Activated CD4-positive, alpha-beta memory T cell treated with anti-CD3 and anti-CD28 coated beads for 36 hours (primary cell): ENCODE measurements at places on chromosomes 5 and 9.
A peak's percentile ranks its signal among the peaks of the same experiment; 100 is the strongest.

DNA sequence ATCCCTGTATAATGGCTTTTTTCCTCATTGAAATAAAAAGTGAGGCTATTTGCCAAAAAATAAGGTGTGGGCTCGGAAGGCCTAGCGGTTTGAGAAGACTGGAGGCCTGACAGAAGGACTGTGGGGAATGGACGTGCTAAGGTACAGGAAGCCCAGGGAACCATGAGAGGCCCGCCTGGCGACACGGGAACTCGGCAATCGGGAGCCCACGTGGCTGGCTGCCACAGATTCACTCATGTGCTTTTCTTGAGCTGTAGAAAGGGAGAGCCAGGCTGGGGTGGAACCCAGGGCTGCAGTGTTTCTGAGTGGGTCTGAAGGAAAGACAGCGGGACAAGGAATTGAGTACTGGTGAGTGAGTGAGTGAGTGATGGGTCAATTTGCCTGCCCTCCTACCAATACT lies 11.9 kb upstream of the DDX41 start:
- DNase-seq = no peak

DNA sequence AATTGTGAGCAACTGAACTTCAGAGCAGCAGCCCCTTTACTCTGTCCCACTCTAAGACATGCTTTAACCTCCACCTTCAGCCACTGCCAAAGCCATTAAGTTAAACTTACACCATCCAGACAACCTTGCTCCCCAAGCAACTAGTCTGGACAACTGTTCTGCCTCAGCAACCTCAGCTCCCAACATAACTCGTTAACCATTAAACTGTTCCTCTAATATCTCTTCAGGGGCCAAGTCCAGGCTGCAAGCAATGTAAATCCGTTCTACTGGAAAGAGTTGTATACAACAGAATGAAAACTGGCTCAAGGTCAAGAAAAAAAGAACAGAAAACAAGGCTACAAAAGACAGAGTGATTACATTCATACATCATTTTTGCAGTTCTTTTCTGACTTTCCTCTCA lies 131.7 kb upstream of the TARS1 start:
- no peak for DNase-seq

DNA sequence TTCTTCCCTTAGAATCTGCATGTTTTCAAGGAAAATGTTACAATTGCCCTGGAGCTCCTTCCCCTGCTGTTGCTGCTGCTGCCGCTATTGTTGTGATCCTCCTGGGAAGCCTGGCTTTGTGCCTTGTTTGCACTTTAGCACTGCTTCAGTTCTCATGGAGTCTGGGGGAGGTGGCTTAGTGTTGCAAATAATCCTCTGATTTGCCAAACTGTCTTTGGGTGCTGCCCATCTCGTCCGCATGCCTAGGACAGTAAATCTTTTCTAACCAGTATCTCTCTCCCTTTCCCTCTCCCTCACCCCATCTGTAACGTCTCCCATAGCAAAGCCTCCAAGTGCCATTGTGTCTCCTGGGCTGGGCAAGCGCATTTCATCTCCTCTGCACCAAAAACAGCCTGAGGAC lies 30.3 kb downstream of the FAM240B start:
- DNase-seq = no peak

DNA sequence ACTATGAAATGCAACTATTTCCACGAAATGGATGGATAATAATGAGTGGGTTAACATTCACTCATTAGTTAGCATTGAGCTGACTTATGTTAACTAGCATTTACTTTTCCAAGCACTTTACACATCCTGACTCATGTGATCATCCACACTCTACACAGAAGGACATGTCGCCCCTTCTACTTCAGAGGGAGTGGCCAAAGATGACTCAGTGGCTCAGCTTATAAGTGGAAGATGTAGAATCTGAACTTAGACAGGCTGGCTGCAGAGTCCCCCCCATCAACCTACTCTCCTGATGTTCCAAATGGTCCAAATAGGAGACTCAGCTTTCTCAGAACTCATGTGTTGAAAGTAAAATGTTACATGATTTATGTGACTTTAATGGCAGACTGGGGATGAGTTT lies 146.0 kb downstream of the ADCY2 start:
- no peak for DNase-seq

GRCh38 chr5:62284946-62285891 lies 20.8 kb upstream of the KIF2A start:
- peak; percentile 85 for DNase-seq

DNA sequence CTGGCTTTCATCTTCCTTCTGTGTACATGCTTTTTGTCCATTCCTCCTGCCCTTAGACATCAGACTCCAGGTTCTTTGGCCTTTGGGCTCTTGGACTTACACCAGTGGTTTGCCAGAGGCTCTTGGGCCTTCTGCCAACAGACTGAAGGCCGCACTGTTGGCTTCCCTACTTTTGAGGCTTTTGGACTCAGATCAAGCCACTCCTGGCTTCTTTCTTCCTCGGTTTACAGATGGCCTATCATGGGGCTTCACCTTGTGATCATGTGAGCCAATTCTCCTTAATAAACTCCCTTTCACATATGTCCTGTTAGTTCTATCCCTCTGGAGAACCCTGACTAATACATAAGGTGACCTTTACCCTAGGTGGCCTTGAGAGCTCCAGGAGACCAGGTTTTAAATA lies 189.1 kb upstream of the CCNG1 start:
- DNase-seq = no peak

DNA sequence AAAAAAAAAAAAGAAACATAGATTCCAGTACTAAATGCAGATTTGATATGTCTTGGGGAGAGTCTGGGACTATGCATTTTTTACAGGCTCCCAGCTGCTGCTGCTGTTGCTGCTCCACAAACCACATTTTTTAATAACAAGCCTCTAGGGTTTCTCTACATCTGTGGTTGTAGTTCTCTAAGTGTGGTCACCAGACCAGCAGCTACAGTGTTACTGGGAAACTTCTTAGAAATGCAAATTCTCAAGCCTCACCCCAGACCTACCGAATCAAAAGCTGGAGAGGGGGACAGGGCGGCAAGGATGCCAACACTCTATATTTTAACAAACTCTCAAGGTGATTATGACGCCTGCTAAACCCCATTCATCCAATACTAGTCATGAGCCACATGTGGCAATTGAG lies 293.4 kb upstream of the PTGER4 start:
- DNase-seq = peak; percentile 56

GRCh38 chr5:14416621-14417275 lies 164.8 kb upstream of the OTULINL start:
- no peak for DNase-seq

DNA sequence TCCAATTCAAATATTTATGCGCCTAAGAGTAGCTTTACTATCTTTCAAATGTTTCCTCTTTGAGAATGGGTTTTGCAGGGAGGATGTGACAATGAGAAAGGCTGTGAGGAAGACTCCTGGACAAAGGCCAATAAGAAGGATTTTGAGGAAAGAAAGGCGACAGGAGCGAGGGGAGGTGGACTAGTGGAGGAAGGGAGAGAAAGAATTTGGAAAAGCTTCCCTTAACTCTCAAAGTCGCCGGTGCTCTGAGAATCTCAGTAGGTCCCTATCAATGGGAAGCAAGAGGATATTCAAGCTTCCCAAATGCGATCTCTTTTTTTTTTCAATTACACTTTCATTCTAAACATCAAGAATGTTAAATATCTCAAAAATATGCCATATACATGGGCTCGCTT lies 2.8 kb upstream of the CDC20B start:
- no peak for DNase-seq

- no peak for DNase-seq
Measured at GRCh38 chr5:80409367-80409966, 1.6 kb downstream of the ZFYVE16 start.

DNA sequence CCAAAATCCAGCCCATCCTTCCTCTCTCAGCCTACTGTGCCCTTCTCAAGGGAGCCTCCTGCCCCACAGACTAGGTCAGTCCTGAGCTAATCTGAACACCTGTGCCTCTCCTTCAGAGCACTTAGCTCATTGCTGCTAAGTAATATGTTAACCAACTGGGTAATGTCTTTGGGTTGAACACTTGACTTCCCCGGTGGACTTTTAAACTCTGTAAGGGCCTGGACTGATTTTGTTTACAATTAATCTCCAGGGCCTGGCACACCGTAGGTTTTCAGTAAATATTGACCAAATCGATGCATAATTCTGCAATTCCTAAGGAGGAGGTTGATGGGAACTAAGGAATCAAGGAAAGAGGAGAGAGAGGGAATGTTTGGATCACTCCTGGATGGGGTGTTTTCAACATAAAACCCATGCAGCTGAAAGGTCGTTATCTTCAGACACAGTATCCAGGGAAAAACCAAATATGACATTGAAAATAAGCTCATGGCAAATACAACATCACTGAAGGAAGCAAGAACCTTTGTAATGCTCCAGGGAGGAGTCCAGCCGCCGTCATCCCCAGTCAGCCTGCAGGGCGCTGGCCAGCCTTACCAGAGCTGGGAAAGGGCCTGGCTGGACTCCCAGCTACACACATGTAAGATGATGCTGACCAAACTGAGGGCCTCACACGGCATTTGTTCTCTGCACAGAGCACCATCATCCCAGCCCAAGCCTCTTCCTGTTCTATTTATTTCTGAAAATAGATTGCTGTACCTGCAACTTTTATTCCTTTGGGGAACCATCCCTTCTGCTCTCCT lies 166.3 kb downstream of the C5orf15 start:
- DNase-seq = no peak

DNA sequence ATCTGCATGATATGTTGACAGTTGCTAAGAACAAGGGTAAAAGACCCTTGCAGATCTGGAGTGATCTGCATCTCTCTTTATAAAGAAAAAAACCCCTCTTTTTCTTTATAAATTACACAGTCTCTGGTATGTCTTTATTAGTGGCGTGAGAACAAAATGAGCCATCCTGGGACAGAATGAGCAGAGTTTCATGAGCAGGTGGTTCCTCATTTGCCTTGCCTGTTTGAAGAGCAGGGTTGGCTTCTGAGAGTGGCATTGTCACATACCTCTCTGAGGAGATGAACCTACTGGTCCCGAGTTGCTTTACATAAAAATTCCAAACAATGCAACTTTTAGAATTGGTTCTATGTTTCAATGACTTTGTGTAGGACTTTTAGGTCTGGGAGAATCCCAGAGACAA lies 94.3 kb downstream of the INSYN2B start:
- no peak for DNase-seq

DNA sequence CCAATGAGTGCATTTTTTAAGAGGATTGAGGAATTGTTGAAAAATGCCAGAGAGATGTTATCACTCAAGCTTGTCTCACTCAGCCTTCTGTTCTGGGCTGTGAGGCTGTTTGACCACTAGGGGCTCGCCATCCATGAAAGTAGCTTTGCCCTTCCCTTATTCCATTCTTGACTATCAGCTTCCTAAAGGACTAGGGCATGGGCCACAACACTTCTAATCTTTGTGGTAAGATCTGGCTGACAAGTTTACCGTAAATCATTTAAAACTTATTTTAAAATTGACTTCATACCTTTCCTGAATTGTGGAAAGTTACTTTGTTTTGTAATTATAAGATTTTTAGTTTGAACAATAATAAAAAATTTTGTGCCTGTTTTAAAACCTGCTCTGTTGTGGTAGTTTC lies 49.5 kb downstream of the TJP2 start:
- no peak for DNase-seq

DNA sequence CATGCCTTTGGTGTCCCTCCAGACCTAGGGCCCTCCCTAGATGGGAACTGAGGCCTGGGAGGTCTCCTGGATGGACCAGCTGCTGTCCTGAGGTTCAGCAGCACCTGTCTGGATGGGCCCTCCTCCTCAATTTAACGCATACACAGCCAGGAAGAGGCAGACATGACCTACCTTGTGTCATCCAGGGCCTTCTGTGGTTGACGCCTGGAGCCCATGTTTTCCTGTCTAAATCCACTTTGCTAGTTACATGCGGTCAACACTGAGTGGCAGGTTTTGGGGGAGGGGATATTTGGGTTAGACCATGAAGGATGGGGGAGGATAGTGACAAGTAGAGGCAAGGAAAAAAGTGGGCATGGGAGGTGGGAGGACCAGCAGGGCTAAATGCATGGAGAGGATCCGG lies 3.1 kb upstream of the STC2 start:
- DNase-seq = no peak

- no peak for DNase-seq
Measured at GRCh38 chr9:119003201-119003611, 366.0 kb downstream of the BRINP1 start.

GRCh38 chr9:114735704-114736103 lies 53.7 kb upstream of the TEX48 start:
- no peak for DNase-seq

DNA sequence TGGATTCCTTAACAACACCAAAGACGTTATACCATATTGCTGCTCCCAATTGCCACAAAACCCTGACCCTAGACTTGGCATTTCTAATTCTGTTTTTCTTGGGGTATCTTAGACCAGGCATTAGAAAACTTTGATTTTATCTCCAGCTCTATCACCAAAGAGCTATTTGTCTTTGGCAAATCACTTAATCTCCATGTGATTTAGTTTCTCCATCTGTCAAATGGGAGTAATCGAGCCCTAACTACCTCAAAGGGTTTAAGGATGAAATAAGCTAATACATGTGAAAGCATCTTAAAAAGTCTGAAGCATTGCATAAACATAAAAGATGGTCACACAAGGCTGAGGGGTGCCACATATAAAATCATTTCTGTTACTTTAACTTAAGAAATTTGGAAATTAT lies 60.6 kb downstream of the FYB1 start:
- no peak for DNase-seq

- DNase-seq = no peak
Measured at GRCh38 chr9:86282979-86283535, 719 bp upstream of the ISCA1 start.

- DNase-seq = no peak
Measured at GRCh38 chr9:120900824-120901223, 23.8 kb upstream of the PHF19 start.

DNA sequence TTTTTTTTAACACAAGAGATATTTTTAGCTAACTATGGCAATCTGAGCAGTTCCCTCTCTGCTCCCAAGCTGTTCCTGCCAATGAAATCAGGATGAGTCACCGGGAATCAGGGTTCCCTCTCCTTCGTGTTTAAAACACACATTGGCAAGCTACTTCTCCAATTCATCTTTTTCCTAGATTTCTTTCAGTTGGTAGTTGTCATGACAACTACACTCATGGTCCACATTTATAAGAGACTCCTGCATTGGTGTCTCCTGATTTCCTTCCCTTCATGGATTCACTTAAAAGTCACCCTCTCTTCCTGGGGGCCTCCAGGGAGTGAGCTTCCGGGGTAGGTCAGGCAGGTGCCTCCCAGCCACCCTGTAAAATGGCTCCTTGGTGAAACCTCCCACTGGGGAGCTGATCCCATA lies 72.3 kb upstream of the NIPAL4 start:
- no peak for DNase-seq

- DNase-seq = no peak
Measured at GRCh38 chr5:149304195-149305078, 32.8 kb downstream of the AFAP1L1 start.

DNA sequence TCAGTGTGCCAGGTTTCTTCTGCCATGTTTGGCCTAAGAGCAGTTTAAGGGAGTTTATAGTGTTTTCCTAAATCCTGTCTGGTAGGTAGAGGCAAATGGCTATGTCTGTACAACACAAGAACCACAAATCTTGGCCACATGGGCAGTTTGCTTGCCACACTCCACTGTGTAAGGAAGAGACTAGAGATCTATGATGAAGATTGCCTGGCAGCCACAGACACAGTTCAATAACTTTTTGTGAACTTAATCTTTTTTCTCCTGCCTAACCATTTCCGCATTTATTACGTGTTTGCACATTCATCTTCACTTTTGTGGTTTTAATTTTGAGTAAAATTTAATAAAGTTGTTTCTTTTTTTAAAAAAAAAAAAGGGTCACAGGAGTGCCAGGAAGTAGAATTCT lies 5.8 kb downstream of the MFAP3 start:
- DNase-seq = no peak
